ENCODE measurements at places on chromosomes 12 and 14.

DNA sequence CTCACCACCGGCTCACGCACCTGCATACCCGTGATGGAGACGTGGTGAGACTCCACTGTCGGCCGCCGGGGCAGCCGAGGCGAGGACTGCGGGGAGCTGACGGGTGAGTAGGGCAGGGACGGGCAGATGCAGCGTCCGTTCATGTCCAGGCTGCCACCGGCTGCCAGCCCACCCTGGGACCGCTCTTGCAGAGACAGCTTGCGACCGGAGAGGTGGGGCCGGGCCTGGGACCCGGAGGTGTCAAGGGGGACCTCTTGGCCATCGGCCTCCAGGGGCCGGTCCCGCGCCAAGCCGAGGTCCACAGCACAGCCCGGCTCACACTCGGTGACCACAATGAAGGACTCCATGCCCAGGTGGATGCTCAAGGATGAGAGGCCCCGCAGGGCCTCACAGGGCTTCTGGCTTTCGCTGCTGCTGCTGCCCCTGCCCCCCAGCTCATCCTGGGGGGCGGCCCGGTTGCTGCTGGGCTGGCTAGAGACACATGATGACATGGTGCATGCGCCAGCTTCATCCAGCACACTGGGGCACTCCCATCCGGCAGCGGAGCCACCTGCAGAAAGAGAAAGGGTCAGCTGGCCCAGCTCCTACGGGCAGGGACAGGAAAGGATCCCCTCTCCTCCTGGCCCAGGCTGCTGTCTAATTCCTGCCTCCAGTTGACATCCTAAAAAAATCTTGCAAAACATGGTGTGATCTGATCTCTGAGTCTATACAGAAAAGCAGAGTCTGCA is 22.3 kb downstream of the CAMKK2 start:
- DNase-seq = no peak

DNA sequence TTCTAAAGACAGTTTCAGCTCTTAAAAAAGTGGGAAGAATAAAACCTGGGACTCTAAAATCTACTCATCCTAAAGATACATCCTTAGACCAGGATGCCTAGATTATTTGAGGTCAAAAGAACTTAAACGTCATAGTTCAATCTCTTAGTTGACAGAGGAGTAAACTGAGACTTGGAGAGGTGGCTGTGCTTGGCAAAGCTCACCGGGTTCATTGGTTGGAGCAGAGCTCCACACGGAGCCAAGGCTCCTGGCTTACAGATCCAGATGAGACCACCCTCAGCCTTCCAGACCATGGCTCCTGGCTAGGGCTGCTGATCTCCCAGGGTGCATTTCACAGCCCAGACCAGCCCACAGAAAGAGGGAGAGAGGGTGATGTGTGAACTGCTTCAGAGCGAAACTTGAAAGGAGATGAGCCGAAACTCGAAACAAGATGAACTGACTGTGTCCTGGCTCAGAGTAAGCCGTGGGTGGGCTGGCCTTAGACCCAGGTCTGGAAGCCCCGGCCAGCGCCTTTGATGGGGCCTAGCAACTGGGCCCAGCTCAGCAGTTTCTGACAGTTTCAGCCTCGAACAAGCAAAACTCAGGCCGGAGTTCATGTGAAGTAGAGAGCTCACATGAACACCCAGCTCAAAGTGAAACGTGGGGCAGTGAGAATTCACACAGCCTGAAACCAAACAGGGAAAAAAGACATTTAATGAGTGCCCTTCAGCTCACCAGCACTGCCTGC is 1044.8 kb downstream of the BCL11B start:
- DNase-seq = peak; percentile 75

- DNase-seq = no peak
Observed at GRCh38 chr12:108270035-108270848, 68.9 kb downstream of the CMKLR1 start.

DNA sequence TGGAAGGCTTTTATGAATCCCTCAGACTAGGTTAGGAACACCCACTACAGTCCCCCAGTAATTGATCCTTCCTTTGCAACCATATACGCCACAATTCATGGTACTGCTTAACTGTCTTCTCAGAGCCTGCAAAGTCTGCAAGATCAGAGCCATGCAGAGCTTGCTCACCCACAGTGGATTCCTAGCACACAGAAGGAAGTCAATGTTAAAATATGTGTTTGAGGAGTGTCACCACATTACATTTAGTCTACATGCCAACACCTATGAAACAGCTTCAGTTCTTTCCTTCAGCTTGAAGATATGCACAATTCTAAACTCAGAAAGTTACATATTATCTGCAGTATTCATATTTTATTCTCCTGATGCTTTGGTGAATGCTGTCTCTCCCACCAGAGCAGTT is 138.5 kb downstream of the NDUFA12 start:
- no peak for DNase-seq

GRCh38 chr14:81464253-81465002 is 64.3 kb upstream of the STON2 start:
- DNase-seq = peak; percentile 62

DNA sequence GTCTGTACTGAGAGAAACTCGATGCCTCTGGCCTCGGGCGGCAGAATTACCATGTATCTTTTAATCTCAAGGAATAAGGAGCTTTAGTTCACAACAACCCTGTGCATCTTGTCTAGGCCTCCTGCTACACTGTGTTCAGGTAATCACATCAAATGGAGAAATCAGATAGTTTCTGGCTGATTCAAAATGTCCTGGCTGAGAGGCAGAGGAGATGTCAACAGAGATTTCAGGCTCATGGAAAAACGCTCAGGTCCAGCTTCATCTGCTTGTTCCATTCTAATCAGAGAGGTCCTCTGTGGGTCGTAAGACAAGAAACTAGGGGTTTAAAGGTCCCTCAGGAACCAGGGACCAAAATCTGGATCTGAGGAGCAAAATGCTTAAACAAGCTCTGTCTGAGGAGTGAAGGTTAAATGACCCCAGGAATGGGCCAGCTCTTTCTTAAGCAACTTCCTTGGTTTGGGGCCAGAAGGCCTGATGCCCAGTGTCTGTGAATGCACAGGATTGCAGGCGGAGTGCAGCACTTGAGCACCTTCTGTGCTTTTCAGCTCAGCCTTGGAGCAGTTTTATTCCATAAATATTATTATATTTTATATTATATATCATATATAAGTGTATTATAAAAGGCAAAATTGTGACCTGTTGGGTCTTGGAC is 170.2 kb upstream of the PRICKLE1 start:
- no peak for DNase-seq

DNA sequence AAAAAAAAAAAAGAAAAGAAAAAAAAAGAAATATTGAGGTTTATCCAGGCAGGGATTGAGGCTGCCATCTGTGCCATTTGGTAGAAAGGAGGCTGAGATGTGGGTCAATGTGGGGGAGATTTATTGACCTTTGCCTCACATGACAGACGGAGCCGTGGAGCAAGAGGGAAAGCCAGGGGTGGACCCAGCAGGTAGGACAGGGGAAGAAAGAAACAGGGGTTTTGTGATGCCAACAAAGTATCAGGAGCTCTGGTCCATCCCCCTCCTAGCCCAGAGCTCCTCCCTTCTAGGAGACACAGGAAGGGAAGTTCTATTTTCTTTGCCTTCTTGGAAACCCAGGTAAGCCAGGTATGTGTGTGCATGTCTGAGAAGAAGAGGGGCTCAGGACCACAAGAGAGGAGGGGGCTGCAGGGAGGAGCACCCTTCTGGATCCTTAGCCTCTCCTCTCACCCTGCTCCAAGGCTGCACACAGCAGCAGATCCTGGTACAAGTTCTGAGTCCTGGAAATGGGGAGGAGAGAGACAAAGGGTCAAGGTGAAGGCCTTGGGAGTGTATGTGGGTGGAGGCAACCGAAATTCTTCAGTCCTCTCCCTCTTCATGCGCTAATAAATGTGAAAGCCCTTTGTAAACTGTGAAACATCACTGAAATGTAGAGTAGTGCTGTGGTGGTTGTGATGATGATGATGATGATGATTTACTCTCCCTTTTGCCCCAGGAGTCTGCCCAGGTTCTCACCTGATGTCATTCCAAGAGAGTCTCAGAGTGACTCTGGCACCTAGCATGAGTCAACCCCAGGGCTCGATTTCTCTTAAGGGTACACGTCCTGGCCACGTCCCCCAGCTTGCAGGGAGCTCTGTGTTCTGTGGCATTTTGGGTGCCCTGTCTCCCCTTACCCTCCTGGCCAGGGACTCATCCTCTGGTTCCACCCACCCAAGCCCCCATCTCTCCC is 26.3 kb downstream of the ZFP36L1 start:
- DNase-seq = peak; percentile 42

- peak; percentile 41 for DNase-seq
Observed at GRCh38 chr14:95480109-95480886, 36.2 kb downstream of the SYNE3 start.

DNA sequence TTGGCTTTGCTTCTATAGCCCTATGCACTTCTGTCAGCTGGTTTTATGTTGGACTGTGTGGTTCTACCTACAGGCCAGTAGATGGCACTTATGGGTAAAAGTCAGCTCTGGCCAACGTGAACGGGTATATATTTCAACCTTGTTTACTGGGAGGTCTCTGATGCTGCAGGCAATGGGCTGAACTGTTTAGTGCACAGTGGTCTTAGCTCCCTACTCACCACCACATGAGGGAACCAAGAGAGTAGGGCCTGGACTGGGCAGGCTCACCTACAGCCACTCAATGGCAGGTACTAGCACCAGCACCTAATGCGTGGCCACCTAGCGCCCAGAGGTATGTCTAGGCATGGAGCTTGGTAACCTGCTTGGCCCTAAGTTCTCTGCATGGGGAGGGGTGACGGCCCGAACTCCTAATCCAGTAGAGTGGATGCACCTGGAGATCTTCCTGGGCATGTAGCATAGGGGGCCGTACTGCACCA is 481.8 kb downstream of the TMEM117 start:
- no peak for DNase-seq

DNA sequence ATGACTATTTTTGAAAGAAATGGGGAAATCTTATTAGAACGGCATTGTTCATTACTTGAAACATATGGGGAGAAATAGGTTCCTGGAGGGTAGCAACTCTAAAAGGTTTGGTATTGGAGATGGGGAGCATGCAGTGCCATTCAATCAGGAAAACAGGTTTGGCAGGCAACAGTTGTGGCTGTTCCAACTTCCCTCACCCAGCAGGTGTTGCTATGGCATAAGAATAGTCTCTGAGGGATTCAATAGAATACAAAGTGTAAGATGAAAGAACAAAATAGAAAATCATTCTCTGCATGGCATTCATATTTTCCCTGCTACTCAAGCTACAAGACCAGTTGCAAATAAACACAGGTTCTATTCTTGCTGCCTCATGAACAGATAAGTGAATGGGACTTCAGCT is 393.3 kb upstream of the RPL10L start:
- DNase-seq = no peak

GRCh38 chr12:128787827-128788226 is 35.9 kb downstream of the SLC15A4 start:
- DNase-seq = no peak

DNA sequence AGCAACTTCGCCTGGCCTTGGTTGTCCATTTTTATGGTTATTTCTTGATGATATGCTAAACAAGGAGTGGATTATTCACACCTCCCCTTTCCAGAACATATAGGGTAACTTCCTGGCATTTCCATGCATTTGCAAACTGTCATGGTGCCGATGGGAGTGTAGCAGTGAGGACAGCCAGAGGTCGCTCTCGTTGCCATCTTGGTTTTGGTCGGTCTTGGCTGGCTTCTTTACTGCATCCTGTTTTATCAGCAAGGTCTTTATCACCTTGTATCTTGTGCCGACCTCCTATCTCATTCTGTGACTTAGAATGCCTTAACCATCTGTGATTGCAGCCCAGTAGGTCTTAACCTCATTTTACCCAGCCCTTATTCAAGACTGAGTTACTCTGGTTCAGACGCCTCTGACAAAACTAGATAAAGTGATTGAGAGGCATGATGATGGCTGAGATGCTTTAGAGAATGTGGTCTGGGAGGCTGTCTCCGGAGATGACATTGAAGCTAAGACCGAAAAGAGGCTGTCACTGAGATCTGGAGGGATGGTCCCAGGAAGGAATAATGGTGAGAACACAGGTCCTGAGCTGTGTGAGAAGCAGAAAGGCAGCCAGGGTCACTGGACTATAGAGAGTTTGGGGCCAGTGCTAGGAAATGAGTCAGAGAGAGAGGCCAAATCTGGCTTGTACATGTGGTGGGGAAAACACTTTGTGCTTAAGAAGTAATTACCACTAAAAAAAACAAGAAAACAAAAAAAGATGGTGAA is 2.9 kb downstream of the GLT1D1 start:
- no peak for DNase-seq

DNA sequence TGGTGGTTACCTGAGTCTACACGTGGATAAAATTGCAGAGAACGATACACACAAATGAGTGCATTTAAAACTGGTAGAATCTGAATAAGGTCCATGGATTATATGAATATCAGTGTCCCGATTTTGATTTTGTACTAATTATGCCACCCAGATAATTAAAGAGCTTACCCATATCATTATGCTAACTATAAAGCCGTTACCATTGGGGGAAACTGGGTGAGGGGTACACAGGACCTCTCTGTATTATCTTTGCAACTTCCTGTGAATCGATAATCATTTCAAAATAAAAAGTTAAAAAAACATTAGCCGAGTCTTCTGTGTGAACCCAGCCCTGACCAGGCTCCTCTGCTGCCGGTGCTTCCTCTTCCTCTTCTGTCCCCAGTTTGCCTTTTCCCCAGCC is 107.1 kb downstream of the SMOC1 start:
- no peak for DNase-seq

DNA sequence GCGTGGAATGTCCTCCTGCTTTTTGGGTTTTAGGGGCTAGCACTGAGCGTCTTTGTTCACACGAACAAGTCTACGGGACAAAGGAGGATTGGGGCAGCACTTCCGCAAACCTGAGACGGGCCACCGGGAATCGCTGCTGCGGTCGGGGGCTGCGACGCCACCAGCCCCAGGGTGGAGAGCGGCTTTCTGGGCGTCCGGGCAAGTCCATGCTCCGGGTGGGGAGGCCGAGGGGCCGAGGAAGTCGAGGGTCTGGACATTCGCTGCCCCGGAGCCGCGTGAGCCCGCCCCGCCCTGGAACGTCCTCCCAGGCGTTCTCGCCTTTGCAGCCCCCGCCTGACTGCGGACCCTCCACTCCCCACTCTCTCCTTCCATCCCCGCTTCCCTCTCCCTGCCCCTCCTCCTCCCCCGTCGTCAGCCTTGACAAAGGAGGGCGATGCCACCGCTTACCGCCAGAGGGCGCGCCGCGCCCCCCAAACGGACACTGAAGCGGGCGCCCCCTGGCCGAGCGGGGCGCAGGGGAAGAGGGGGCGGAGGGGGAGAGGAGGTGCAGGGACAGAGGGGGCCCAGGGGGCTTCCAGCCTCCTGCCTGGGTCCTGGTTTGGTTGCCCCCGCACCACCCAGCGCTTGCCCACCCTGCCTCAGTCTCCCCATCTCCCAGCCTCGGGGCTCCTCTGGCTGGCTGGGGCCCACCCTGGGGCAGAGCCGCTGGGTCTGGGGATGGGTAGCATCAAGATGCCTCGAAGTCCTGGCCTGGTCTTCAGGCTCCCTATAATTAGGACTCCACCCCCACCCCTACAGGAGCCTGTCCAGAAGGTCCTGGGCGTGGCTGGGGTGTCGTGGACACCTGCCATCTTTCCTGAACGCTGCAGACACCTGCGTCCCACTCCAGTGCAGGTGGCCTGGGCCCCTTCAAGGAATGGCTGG is 39.1 kb upstream of the INF2 start:
- peak; percentile 74 for DNase-seq

- no peak for DNase-seq
Observed at GRCh38 chr12:3055026-3055703, 22.0 kb upstream of the TSPAN9 start.

Data from activated CD4-positive, alpha-beta T cell treated with anti-CD3 and anti-CD28 coated beads for 48 hours (primary cell).